Kasumi-1 (cell line): ENCODE measurements at places on chromosomes 13 and 19.

DNA sequence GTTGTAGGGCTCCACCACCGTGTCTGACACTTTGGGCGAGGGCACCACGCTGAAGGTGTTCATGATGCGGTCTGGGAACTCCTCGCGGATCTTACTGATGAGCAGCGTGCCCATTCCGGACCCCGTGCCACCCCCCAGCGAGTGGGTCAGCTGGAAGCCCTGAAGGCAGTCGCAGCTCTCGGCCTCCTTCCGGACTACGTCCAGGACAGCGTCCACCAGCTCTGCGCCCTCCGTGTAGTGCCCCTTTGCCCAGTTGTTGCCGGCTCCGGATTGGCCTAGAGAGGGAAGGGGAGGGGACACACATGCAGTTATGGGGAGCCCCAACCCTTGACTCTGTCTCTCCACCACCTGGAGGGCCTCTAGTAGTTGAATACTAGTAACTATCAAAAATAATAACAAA is 6.2 kb downstream of the TUBB4A start:
- no peak for DNase-seq

- no peak for DNase-seq
Observed at GRCh38 chr19:778910-779653, 18.2 kb upstream of the PTBP1 start.

GRCh38 chr19:5542665-5543064 is 25.1 kb downstream of the TINCR start:
- DNase-seq = no peak

- no peak for DNase-seq
Observed at GRCh38 chr19:38278751-38279150, 14.4 kb downstream of the SPINT2 start.

- no peak for DNase-seq
Observed at GRCh38 chr13:50463719-50464118, 379.8 kb downstream of the DLEU7 start.

GRCh38 chr13:48159826-48160225 is 64.9 kb upstream of the MED4 start:
- no peak for DNase-seq

GRCh38 chr19:33300894-33301143 is 1.5 kb downstream of the CEBPA start:
- no peak for DNase-seq

DNA sequence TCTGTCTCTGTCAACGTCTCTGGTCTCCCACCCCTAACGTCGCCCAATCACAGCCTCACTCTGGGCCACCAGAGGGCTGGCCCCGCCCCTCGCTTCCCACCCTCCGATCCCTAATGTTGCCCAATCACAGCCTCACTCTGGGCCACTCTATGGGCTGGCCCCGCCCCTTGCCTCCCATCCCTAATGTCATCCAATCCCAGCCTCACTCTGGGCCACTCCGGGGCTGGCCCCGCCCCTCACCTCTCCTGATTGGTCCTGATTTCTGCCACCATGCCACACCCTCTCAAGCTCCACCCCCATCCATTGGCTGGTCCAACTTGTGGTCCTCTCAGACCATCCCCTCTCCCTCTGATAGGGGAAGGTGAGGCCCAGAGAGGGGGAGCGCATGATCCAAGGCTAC is 24.9 kb downstream of the CELF5 start:
- no peak for DNase-seq

DNA sequence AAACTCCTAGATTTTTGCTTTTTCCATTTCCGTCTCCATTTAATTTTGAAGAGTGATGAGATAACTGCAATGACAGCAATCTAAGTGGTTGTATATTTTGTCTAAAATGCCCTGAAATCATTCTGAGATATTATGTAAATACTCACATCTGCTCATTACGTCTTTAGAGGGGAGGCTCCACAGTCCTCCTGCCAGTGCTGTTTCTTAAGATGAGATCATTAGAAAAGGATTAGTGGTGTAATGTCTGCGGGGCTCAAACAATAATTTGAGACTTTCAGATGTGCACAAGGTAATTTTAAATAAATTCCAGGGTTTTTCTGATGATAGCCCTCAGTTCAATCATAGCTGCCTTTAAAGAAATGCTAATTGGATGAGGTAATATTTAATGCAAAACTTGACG is 437.9 kb downstream of the FOXO1 start:
- DNase-seq = no peak

- no peak for DNase-seq
Observed at GRCh38 chr13:43077461-43077860, 54.1 kb downstream of the DNAJC15 start.

DNA sequence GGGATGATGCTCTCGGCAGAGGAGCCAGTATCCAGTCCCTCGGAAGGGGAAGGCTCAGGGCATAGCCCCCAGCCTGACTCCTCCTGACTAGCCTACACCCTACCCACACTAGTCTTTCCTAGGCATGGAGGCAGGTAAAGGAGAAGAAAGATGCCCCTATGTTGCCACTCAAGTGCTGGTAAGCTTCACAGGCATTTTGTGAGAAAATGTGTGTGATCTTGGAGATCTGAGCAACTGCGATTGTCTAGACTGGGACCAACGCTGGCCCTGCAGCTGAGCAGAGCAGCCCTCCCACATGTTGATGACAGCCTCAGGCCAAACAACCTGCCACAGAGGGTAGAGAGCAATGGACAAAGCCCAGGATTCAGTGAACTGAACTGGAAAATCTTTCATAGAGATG is 11.7 kb upstream of the ATP12A start:
- no peak for DNase-seq

DNA sequence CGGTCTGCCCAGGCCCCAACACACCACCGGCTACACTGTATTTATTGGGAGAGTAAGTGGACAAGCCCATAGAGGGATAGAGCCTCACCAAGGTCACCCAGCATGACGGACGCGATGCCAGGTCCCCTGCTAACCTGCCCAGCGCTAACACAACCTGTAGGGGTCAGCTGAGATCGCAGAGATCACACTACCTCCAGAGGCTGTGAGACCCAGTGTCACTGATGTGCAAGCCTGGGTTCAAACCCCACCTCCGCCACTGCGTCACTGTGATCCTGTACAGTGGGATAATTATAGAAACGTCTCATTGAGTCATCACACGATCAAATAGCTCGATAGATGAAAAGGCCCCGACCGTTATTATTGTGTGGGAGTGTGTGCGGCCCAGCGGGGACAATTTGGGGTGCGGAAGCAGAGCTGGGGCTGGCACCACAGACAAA is 10.6 kb upstream of the TLE2 start:
- DNase-seq = no peak

DNA sequence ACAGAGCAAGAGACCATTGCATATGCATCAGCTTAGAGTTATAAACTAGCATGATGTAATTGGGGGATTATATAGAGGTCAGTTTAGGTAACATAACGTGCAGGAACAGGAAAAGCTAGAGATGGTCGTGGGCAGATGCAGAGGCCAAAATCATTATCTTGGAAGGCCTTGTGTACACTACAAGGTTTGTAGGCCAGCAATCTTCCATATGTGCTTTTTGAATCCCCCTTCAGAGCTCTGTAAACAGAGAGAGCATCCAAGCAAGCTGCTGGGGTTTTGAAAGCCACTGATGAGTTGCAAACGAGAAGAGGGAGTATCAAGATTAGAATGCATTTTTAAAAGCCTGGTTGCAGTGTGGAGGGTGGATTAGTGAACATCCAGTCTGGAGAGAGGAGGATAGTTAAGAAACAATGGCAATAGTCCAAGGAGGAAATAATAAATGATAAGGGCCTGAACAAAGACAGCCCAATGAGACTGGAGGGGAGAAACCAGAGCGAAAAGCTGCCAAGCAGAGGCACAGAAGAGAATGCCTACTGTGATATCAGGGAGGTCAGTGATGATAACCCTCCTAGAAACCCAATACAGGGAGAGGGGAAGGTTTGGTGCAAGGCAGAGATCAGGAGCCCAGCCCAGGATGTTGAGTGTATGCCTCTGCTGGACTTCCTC is 109.6 kb downstream of the ZAR1L start:
- no peak for DNase-seq

DNA sequence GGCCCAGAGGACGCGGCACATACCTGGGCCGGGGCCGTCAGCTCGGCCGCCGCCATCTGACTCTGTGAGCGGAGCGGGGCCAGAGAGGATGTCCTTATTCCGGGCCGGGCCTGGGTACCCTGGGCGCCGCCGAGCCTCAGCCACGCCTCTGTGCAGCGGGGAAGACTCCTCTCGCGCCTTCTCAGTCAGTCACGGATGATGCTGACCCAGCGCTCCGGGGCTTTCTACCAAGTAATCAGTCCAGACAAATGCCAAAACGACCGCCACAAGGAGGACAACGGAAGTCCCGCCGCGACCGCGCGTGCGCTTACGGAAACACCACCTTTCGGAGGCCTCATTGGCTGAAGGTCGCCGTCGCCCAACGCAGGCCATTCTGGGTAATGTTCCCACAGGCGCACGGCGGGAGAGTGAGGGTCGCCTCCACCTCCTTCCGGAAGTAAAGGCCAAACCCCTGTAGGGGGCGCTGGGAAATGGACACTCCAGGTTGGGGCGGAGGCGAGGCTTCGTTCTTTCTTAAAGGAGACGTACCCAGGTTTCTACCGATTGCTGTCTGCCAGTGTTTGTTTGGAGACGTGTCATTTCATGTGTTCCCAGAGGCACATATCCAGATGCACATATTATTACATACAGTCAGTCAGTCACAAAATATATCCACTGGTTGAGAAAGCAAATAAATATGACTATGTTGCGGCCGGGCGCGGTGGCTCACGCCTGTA is at the start of gene ZNF256:
Gene ZNF256, minus strand, starts transcription at position 288 of the 716 bp plus-strand sequence. Its CDS starts 232 bp downstream, at position 56.
- peak; percentile 84 for DNase-seq

- no peak for DNase-seq
Observed at GRCh38 chr19:5308451-5309437, 31.9 kb downstream of the PTPRS start.
